ENCODE measurements at places on chromosomes 6 and 20. TPM values are rescaled to one million over a fixed set of nuclear protein-coding genes. Genes with fewer than 3 reads are reported as not detected.
A peak's percentile ranks its signal among the peaks of the same experiment; 100 is the strongest.

GRCh38 chr20:60073086-60073485 lies 114.9 kb downstream of the CDH26 start:
- DNase-seq = no peak

- no peak for DNase-seq
Observed at GRCh38 chr6:162488444-162488843, 239.1 kb downstream of the PRKN start.

- no peak for DNase-seq
Observed at GRCh38 chr6:32151863-32152768, at the start of gene PRRT1. Gene PRRT1 (minus strand): TSS chr6:32151939. CDS start chr6:32151827, 112 bp downstream.

GRCh38 chr6:151385177-151385576 lies 6.2 kb downstream of the ZBTB2 start:
- DNase-seq = no peak

GRCh38 chr6:192313-192664 lies 100.0 kb upstream of the DUSP22 start:
- DNase-seq = no peak

- no peak for DNase-seq
Observed at GRCh38 chr20:49570828-49571552, 3.1 kb upstream of the PTGIS start.

SLC26A8 gene
- total RNA-seq = 0.33 TPM

DNA sequence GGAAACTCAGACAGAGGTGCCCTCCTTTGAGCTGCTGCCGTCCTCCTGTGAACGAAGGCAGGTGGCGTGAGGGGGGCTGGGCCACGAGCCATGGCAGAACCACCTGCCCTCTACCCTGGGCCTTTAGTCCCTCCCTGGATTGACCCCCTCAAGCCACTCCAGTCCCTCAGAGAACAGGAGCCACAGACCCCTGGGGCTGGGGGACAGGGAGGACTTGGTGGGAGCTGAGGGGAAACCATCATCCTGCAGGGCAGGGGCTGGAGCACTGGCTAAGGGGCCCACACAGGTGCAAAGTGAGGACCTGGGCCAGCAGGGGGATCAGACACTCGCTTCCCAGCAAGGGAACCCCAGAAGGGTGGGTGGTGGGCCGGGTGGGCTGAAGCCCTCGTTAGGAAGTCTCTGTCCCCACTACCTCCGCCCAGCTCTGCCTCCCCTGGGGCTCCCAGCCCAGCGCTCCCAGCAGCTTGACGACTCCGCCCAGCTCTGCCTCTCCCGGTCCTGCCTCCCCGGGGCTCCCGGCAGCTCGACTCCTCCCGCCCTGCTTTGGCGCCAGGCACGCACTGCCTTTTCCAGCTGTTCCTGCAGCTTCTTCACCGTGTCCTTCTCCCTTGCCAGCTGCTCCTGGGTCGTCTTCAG lies 44.4 kb downstream of the DSTN start:
- DNase-seq = no peak

DNA sequence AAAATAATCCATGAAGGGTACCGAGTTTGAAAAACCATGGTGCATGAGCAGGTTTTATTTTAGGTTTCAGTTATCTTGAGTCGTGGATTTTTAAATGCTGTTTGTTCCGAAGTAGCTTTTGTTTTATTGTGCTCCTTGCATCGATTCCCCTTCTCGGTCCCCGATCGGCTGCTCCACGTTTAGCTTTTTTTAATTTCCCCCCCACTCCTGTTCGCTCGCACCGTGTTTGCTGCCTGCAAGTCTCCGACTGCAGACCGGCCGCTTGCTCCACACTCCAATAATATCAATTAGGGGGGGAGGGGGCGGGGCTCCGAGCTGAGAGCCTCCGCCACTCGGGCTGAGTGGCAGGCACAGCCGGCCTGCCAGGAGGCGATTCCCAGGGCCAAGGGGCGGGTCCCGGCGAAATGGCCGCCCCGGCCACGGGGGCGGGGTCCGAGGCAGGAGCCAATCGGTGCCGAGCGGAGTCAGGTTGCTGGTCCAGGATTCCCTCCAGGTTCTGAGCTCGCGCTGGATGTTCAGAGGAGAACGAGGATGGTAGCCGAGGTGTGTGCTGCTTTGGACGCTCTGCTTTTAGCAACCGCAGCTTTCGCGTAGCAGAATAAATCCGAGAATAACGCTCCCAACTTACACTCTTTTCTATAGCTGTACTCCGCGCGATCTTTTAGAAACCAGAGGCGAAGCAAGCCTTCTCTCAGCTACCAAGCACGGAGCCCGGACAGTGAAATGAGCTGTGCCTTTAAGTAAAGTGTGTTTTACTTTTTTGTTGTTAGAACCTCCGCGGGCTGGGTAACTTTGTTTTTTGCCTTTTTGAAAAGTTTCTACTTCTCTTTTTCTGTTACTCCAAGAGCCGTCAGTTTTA lies at the start of gene EPHA7:
Gene EPHA7 (minus strand): TSS at position 256 of the 859 bp plus-strand sequence. CDS start 218 bp downstream, at position 38.
- peak; percentile 94 for DNase-seq

EPB41L1 gene
- total RNA-seq = 30.6 TPM

GRCh38 chr20:1622450-1622849 lies 2.6 kb upstream of the SIRPB1 start:
- no peak for DNase-seq

- peak; percentile 38 for DNase-seq
Observed at GRCh38 chr20:38290829-38291814, 12.8 kb upstream of the BPI start.

GRCh38 chr6:32785781-32786533 lies 22.6 kb upstream of the HLA-DQB2 start:
- peak; percentile 27 for DNase-seq

DNA sequence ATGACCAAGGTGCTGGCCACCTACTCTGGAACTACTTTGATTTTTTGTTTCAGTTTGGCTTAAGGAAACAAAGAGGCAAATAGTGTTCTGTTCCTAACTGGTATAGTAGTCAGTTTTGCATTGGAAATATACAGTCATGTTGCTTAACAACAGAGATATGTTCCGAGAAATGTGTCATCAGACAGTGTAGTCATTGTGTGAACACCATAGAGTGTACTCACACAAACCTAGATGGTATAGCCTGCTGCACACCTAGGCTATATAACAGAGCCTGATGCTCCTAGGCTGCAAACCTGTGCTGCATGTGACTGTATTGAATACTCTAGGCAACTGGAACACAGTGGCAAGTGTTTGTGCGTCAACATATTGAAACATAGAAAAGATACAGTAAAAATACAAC lies 80.4 kb downstream of the ARID1B start:
- DNase-seq = no peak

GRCh38 chr6:155154158-155154830 lies 109.5 kb upstream of the CLDN20 start:
- no peak for DNase-seq

DNA sequence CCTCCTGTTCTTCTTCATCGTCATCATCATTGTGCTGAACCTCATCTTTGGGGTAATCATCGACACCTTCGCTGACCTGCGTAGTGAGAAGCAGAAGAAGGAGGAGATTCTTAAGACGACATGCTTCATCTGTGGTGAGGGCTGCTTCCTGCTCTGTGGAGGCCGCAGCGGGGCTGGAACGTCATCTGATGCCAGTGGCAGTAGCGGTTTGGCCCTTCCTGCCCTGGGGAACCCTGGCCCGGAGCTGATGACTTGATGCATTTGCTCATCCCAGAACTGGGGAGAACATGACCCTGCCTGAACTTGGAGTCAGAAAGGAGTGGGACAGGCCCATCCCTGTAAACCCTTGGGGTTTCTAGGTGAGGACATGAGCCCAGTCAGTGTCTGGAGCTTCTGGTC lies 18.7 kb downstream of the UQCC2 start:
- no peak for DNase-seq

- no peak for DNase-seq
Observed at GRCh38 chr20:57425150-57426013, 34.2 kb downstream of the RBM38 start.

- no peak for DNase-seq
Observed at GRCh38 chr6:136958168-136958567, 36.1 kb downstream of the SLC35D3 start.

MYB gene
- total RNA-seq = 6.8 TPM

- no peak for DNase-seq
Observed at GRCh38 chr6:137893181-137893580, 26.1 kb downstream of the TNFAIP3 start.

TUBB2B gene
- total RNA-seq = 665 TPM

HRH3 gene
- total RNA-seq = 0.86 TPM

PGM3 gene
- total RNA-seq = 52.4 TPM

GRCh38 chr6:78605909-78606446 lies 261.4 kb upstream of the IRAK1BP1 start:
- no peak for DNase-seq

DNA sequence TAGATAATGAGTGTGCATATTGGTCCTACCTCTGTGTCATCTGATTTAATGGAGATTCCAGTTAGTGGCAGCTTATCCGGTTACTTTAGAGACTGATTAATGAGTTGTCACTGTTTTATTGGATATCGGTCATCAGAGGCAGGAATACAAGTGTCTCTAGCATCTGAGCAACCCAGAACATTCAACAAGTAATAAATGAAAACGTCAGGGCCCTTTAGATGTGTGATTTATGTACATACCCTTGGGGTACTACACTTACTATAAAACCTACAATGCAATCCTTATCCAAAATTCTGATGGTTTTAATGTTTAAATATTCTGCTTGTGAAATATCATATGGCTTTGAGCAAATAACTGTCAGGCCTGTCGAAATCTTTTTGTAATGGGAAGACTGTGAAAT lies 1117.9 kb upstream of the FLRT3 start:
- no peak for DNase-seq

DNA sequence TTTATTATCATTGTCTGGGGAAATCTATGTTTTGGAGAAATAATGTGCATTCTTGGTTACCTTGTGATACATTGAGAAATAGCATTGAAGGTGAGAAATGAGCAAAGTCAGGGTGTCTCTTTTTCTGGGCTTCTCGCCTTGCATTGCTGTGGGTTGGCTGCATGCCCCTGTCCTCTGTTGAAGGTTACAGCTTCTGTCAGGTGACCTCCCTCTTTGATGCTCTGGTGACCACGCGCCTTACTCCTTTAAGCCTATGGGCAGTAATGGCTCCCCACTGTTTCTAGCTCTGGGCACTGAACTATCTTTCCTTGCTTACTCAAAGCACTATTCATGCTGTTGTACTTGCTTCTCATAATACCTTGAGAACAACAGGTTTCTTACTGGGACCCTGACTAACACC lies 14.6 kb downstream of the ADGRB3 start:
- DNase-seq = no peak

DNA sequence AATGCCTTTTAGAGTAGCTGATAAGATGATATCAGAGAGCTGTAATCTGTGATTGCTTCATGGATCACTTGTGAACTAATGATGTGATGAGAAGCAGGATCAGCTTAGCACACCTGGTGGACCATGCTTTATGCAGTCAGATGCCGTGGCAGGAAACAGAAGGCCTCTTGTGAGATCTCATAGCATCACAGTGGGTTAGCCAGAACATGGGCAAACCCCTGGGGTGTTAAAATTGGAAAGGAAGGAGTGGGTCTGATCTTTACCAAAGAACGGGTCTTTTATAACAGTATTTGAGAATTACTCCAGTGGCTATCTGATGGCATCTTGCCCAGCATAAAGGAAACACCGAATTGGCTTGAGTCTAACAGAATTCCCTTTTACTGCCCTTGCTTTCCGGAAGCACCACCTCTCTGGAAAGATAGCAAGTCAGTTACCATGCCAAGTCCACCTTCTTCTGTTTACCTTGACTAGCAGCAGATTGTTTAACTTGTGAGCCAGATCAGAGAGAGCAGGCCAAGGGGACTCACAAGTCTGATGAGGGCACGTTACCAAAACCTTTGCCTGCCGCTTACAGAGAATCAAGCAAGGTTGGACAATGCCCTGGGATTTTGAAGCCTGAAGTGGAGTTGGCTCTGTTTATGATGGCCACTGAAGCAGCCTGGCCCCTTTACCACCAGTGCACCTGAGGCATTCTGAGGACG lies 20.9 kb upstream of the SRF start:
- no peak for DNase-seq

DNA sequence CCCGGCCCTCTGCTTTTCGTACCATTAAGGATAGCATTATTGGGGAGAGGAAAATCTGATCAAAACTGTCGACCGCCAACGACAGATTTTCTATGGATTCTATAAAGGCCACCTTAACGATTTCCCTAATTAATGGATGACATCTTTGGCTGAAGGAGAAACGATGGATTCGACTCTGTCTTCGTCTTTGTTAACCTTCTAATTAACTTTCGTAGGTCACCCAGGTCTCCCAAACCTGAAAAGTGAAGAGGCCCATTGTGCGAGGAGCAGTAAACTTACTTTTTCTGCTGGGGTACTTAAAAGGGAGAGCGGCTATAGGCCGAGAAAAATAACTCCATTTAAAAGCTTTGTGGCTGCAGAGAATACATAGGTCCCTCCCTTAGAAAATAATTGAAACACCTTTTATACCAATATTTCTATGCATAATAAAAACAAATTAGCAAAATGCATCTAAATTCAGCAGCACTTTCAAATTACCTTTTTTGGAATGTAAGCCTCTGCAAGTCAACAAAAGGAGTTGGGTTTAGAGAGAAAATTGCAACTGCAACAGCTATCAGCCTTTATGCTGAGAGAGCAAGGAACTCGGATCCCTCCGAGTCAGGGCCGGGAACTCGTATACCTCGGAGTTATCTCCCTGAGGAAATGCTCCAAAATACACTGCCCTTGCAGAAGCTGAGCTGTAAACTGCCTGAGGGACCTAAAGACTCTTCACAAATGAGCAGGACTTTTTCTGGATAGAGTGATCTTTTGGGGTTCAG lies 31.4 kb upstream of the NR2E1 start:
- DNase-seq = no peak

ZFP64 gene
- total RNA-seq = 25.5 TPM

GRCh38 chr20:64283646-64284045 lies 28.1 kb downstream of the PCMTD2 start:
- no peak for DNase-seq

- no peak for DNase-seq
Observed at GRCh38 chr20:5074232-5074674, 45.5 kb downstream of the PCNA start.

Measured in neural crest cell (in vitro differentiated cells).